NCI-H187 (cell line): ENCODE measurements at places on chromosomes 7 and 10.

DNA sequence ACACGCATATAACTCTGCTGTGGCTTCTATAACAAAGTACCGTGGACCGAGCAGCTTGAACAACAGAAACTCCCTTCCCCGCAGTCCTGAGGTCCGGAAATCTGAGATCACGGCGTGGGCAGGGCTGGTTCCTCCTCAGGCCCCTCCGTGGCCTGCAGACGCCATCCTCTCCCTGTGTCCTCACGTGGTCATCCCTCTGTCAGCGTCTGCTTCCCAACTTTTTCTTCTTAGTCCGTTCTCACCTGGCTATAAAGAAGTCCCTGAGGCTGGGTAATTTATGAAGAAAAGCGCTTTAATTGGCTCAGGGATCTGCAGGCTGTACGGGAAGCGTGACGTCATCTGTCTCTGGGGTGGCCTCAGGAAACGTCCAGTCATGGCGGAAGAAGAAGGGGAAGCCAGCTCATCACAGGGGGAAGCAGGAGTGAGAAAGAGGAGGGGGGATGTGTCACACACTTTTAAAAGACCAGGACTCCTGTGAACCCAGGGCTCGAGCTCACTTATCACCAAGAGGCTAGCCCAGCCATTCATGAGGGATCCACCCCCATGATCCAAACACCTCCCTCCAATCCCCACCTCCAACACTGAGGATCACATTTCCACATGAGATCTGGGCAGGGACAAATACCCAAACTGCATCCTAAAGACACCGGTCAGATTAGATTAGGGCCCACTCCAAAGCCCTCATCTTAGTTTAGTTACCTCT, 91.2 kb upstream of the INSIG1 start:
- DNase-seq = no peak

DNA sequence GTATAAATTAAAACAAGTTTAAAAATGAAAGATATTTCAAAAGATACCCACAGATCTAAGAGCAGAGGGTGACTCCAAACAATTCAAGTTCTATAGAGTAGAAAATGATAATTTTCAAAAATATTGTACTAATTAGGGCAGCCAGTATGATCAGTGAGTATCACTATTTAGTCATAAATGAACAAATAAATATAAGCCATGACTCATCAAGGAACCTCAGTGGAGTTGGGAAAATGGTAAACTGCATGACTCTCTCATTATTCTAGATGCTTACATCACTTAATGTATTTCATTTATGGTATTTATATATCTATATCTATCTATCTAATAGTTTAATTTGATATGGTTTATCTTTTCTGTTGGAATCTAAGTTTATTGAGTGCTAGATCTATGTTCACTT, 94.3 kb downstream of the THSD7A start:
- no peak for DNase-seq

GRCh38 chr10:69748621-69749020, 53.1 kb upstream of the COL13A1 start:
- DNase-seq = no peak

- peak; percentile 5 for DNase-seq
These were observed 872.4 kb downstream of the LRMDA start for GRCh38 chr10:76303682-76304316.

DNA sequence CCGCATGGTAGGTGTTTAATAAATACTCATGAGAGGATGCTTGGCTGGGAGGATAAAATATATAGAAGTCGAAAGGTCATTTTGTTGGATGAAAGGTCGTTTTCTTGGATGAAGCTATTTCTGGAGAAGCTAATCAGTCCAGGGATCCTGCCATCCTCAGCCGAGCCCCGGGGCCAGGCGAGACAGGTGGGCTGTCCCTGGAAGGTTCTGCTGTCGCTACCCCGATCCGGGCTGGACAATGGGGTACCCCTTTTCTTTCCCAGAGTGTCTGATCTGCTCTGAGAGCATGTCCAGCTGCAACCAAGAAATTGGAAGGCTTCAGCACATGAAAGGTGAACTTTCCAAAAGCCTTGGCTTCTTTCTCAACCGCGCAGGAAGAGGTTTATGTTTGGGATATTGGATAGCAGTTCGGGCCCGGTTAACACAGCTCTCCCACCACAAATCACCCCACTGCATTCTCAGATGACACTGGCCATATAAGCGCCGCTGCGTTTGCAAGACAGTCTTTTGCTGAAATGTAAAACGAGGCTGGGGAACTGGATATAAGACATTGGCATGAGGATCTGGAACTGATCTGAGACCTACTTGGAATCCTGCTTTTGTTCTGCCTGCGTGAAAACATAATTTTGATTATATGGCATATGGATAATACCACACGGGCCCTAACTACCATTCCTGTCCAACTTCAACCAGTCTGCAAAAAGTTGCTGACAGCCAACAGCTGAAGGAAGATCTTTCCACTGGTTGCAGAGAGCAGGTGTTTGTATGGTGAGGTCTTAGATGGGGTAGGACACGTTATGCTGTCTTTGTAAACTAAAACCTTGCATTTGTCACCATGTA, 31.2 kb upstream of the MSRB2 start:
- no peak for DNase-seq

DNA sequence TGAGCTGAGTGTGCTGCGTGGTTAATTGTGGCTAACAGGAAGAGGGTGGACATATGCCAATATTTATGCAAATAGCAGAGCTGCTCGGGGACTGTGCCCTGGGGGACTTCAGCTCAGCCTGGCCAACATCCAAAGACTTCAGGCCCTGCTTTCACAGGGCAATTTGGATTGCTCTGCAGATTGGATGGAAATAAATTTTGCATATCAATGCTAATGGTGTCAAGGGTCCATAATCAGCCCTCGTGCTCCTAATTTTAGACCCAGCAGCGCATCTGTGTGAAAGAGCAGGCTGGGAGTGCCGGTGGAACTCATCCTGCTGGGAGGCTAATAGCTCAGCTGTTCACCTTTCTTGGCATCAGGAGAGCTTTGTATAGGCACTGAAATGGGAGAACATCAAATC, 270.1 kb downstream of the TCERG1L start:
- no peak for DNase-seq

DNA sequence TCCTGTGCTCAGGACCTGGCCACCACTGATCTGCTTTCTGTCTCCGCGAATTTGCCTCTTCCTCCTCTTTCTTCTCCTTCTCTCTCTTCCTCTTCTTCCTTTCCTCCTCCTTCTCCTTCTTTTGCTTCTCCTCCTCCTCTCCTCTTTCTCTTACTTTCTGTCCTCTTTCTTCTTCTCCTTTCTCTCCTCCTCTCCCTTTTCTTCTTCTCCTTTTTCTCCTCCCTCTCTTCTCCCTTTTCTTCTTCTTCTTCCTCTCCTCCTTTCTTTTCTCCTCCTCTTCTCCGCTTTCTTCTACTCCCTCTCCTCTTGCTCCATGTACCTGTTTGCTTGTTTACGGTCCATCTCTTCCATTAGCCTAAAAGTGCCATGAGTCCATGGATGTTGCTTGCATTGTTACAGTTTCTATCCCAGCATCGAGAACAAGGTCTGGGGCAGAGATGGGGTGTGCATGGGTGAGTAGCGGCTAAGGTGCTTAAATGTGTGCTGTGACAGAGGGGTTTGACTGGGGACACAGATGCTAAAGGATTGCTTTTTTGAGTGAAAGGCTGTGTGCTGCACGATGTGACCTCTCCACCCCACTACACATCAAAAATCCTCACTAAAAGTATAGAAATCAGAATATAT, 7.7 kb downstream of the SH2D4B start:
- no peak for DNase-seq

GRCh38 chr10:110840225-110840922, 31.4 kb upstream of the PDCD4 start:
- DNase-seq = no peak

GRCh38 chr7:94050046-94050445, 45.9 kb upstream of the BET1 start:
- no peak for DNase-seq

GRCh38 chr10:130193033-130193432, 56.8 kb downstream of the GLRX3 start:
- no peak for DNase-seq

- no peak for DNase-seq
These were observed 11.7 kb downstream of the CPEB3 start for GRCh38 chr10:92278996-92279696.

GRCh38 chr7:35905555-35905954, 104.7 kb downstream of the SEPTIN7 start:
- DNase-seq = no peak

DNA sequence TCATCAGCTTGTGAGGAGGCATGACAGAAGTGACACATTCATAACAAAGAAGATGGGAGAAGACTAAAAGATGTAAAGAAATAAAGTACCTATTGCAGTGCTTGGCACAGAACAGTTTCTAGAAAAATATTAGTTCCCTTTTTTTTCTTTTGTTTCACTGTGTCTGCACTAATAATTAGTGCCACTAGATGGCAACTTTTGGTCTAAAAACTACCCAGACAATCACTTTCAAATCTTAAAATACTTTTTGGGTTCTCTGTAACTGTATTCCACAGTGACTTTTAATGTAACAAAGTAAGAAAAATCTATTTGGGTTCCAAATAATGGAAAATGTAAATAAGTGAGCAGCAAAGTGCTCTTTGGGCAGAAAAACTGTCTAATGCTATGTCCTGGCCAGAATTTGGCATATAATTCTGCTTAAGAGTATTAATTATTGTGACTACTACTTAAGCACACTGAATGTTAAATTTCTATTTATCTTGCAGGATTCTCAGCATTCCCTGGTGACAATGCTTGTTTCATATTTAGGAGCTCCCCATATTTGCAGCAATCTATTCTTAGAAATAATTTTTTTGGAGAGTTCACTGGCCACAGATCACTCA, 134.8 kb upstream of the KIF5B start:
- DNase-seq = no peak

GRCh38 chr10:58438986-58439385, 53.8 kb downstream of the TFAM start:
- no peak for DNase-seq

DNA sequence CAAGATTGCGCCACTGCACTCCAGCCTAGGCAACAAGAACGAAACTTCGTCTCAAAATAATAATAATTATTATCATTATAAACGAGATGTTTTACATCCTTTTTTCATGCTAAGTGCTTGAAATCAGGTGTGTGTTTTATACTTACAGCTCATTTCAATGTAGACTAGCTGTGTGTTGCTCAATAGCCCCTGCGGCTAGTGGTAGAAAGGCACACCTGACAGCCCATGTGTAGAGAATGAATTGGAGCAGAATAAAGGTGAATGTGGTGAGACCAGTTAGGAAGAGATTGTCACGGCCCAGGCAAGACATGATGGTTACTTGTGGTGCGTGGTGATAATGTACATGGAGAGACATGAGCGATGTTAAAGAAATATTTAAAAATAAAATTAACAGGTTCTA, 86.7 kb upstream of the TMEM26 start:
- DNase-seq = no peak

- DNase-seq = no peak
These were observed 39.0 kb downstream of the TAF3 start for GRCh38 chr10:7857262-7857661.

GRCh38 chr10:24912215-24912614, 40.2 kb downstream of the PRTFDC1 start:
- no peak for DNase-seq
